SK-N-SH treated with all-trans-retinoic acid at 6 μM for 48 hours (cell line): ENCODE measurements at places on chromosomes 6 and 20.
A peak's percentile ranks its signal among the peaks of the same experiment; 100 is the strongest.

GRCh38 chr6:111759331-111759835 lies 113.9 kb downstream of the FYN start:
- ATAC-seq = peak; percentile 39

GRCh38 chr20:10876558-10876957 lies 202.8 kb upstream of the JAG1 start:
- no peak for ATAC-seq

- ATAC-seq = no peak
Observed at GRCh38 chr6:8888468-8888867, 453.1 kb upstream of the SLC35B3 start.

DNA sequence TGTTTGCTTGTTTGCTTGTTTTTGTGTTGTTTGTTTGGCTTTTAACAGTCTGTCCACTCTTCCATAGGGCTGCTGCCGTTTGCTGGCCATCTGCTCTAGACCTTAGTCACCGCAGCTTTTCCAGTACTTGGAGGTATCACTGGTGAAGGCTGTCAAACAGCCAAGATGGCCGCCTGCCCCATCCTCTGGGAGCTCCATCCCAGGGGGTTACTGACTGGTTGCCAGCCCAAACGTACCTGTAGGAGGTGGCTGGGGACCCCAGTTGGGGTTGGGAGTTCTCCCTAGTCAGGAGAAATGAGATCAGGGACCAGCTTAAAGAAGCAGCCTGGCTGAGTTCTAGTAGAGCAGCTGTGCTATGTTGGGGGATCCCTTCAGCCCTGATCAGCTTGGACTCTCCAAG lies 418.4 kb downstream of the KHDRBS2 start:
- ATAC-seq = no peak

DNA sequence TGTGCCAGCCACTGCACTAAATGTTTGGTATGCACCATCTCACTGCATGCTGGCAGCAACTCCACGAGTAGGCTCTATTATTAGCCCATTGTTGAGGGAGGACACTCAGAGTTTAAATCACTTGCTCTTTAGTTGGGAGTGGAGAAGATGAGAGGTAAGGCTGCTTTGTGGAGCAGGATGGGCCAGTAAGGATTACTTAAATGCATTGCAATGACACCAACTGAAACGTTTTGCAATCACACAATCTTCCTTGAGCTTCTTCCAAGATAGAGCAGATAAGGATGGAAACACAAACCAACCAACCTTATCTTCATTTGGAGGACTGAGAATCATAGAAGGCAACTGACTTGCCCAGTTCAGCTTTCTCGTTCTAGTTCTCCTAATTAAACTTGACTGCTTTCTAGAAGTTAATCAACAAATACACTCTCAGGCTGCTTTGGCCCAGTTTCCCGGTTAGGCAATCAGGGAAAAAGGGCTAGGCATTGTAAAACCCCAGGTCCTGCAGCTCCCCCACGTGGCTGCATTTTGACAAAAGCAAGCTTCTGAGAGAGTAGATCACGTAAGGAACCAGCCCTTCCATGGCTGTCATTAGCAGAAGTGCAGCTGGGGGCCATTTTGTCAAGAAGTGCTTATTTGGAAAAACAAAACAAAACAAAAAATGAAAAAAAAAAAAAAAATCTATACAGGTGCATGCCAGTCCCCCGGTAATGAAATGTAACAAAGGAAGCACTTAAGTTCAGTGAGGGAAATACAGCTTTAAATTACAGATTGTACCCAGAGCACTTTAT lies 130.6 kb downstream of the BCAS1 start:
- peak; percentile 95 for ATAC-seq

GRCh38 chr20:1855109-1855508 lies 40.1 kb upstream of the SIRPA start:
- no peak for ATAC-seq

DNA sequence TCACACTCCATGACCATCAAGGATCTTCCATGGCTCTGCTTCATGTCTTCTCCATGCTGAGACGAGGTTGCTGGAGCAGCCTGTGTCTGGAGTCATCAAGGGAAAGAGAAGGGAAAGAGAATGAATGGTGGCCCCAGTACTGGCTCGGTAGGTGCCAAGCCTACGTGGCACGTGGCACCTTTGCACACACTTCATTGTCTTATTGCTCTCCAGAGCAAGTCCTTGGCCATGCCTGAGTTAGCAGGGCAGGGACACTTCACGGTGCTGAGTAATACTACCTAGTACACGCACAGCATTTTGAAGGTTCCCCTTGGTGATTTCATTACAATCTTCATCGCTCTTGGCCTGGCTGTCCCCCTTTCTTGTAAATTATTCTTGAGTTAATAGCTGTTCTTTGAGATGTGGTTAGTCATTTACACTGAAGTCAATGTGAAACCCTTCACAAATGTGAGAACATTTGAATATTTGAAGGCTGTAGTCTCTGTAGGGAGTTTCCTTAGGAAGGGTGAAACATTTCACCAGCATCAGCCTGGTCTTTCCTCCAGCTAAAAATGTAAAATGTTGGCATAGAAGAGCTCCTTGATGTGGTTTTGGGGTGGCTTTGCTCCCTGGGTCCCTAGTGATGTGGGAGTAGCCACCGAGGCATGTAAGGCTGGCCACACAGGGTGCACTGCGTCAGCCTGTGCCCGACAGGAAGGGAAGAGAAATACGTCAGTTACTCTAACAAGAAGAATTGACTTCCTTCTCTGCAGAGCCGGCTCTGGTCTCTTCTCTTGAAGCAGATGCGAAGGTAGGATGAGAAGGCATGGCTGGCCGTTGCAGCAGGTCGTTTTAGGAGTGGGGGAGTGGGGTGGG lies at the start of gene SYTL3:
Gene SYTL3 (plus strand): TSS at position 766 of the 855 bp plus-strand sequence. CDS start 13,215 bp downstream, outside the sequence.
- no peak for ATAC-seq

- no peak for ATAC-seq
Observed at GRCh38 chr6:57085471-57085870, 4.5 kb upstream of the ZNF451 start.

GRCh38 chr6:35365594-35366203 lies 23.3 kb downstream of the PPARD start:
- ATAC-seq = no peak

- ATAC-seq = no peak
Observed at GRCh38 chr6:111658462-111659154, 52.9 kb upstream of the TRAF3IP2 start.

DNA sequence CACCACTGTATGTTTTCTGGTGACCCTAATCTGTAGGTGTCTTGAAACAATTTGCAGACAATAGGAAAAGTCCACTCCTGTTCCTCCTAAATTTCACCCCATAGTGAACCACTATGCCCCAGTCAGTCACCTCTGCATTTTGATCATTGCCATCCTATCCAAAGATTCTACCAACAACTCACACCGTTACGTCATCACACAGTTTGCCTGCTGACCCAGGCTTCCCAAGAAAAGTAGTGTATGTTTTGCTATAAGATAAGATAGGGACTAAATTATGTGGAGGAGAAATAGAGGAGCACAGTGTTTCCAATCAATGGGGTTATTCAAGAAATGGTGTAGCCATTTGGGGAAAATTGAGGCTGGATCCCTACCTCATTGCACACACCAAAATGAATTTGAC lies 58.8 kb downstream of the GNAS start:
- ATAC-seq = no peak

- ATAC-seq = peak; percentile 91
Observed at GRCh38 chr20:48523191-48523995, 304.4 kb downstream of the PREX1 start.

- ATAC-seq = no peak
Observed at GRCh38 chr6:36884610-36885009, 1.1 kb upstream of the C6orf89 start.

DNA sequence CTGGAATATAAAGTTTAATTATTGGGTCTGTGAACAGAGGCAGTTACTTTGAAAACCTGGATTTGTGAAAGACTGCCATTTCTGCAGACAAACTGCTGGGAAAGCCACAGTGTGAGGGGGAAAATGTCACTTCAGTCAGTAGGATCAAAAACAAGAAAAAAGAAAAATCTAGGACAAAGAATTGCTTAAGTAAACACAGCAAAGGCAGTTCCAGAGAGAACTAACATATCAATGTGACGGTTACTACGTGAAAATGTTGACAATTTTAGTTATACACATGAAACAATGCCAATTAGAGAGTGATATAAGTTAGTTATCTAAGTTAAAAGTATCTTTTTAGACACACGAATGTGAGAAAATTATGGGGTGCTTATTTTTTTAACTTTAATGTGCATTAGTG lies 270.4 kb upstream of the RUNX2 start:
- no peak for ATAC-seq

DNA sequence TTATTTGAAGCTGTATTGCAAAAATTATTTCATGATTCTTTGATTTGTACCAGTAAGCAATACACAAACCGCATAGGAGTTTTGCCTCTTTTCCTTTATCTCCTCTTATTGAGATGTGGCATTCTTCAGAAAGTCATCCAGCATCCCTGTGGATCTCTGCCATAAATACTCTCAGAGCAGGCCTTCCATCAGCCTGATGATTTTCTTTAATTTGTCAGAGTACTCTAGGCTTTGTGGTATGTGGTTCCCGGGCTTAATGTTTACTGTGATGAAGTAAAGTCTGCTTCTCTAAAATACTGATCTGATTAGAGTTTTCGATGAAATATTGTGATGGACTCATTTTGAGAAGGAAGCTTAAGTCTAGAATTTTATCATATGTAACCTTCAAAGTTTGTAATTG lies 31.1 kb upstream of the SLC35D3 start:
- peak; percentile 57 for ATAC-seq

DNA sequence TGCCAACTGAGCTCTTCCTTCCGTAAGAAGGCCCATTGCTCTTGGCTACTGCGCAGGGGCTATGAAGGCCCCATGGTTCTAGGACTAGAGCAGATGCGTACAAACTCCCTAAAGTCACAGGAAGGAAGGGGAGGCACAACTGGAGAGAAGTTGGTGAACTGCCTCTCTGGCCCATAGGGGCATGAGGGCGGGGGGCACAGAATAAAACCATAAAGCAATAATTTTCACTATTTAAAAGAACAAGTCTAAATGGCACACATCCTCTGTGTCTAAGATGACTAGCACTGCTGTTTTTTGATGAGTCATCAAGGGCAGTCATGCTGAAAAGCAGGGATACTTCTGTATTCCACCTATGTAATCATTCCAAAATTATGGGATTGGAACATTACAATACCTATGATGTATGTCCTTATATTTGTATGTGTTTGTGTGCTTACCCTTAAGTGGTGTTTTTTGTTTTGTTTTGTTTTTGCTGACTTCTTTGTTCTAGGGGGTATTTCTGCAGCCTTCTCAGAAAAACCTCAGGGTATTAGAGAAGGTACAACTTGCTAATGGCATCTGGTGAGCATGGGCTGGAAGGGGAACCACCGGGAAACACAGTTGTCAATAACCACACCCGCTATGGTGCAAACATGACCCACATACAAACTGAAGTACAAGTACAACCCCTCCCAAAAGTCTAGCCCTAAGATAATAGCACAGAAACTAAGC lies 36.9 kb downstream of the B4GALT5 start:
- peak; percentile 75 for ATAC-seq

DNA sequence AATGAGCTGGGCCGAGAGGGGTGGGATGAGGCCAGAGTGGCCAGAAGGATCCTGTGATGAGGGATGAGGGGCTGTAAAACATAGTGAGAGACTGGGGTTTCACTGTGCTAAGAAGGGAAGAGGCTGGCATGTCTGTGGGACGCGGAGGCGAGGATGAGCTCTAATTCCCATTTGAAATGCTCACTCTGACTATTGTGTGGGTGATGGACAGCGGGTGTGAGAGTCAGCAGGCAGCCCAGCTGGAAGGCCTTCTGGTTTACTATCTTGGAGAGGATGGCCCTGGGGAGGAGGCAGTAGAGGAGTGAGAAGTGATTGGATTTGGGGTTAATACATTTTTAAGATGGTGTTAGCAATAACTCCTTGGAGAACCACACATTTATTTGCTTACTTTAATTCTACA lies 9.5 kb upstream of the MICA start:
- ATAC-seq = no peak

- ATAC-seq = peak; percentile 16; the same call in 2 of the 3 replicates
Observed at GRCh38 chr6:37938909-37939308, 119.4 kb downstream of the ZFAND3 start.

GRCh38 chr6:145139140-145139850 lies 596.0 kb downstream of the EPM2A start:
- ATAC-seq = no peak

GRCh38 chr20:6697228-6697972 lies 70.1 kb upstream of the BMP2 start:
- ATAC-seq = no peak

DNA sequence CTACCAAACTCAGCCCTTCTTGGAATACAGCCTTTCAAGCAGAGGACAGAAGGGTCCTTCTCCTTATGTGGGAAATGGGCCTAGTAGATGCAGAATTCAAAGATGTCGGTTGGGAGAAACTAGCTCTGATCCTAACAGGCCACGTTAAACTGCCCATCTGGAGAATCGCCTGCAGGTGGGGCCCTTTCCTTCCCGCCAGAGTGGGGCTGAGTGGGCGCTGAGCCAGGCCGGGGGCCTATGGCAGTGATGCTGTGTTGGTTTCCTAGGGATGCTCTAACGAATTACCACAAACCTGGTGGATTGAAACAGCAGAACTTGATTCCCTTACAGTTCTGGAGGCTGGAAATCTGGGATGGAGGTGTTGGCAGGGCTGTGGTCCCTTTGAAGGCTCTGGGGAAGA lies 9.1 kb downstream of the MAPK13 start:
- ATAC-seq = peak; percentile 34

GRCh38 chr20:51456511-51457509 lies 85.7 kb downstream of the NFATC2 start:
- ATAC-seq = peak; percentile 95

- peak; percentile 24; the same call in 2 of the 3 replicates for ATAC-seq
Observed at GRCh38 chr6:141488488-141488887, 644.2 kb upstream of the GJE1 start.

DNA sequence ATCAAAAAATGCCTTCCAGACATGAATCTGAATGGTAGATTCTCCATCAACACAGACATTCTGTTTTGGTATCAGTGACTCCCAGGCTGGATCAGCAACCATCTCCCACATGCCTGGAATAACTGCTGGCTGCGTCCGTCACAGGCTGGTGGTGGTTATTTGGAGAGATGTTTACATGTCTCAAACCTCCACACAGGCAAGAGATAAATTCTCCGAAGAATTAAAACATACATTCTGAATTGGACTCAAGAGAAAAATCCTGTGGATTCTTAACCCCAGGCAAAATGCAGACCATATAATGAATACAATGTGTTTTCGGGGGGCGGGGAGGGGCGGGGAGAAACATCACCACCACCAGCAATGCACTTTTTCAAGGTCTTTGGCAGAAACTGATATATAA lies 108.2 kb downstream of the THBS2 start:
- no peak for ATAC-seq

GRCh38 chr20:49186535-49187329 lies 1.4 kb downstream of the STAU1 start:
- ATAC-seq = peak; percentile 56

- ATAC-seq = no peak
Observed at GRCh38 chr20:8346700-8347270, 214.7 kb downstream of the PLCB1 start.

- ATAC-seq = no peak
Observed at GRCh38 chr6:101226677-101227135, 166.8 kb upstream of the GRIK2 start.

DNA sequence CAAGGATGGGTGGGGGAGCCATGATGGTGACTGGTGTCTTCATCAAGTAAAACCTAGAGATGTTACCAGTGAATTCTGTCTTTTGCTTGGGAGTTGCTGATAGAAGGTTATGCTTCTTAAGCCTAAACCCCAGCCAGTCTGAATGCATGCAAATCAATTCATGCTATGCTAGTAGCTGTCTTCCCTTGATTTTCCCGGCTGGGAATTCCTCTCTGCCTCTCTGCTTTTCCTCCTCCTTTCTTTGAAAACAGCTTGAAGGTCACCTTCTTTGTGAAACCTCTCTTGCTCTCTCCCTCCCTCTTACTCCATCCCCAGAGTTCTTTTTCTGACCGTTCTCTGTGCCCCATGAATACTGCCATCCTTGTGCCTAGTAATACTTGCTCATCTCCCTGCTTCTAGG lies 58.9 kb downstream of the TMEM200A start:
- peak; percentile 16; the same call in 1 of the 3 replicates for ATAC-seq

GRCh38 chr6:148398244-148398643 lies 55.6 kb downstream of the SASH1 start:
- no peak for ATAC-seq
